ENCODE measurements at places on chromosomes 5 and 9.

DNA sequence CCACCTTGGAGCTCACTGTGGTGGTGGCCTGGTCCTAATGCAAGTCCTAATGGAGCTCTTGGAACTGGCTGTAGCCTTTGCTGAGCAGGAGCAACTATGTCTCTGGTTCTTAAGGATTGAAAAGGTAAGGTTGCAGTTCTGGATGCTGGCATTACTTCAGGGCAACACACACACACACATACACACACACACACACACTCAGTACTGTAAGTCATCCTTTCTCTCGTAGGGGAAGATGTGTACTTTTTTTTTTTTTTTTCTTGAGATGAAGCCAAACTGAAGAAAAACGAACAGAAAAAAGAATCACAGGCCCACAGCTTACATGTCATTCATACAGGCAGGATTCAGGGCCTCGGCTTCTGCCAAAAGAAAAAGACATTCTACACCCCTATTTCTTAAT, 81.1 kb upstream of the RPS23 start:
- no peak for DNase-seq

GRCh38 chr5:132202711-132203463, 24.8 kb downstream of the P4HA2 start:
- peak; percentile 58 for DNase-seq

- no peak for DNase-seq
Measured at GRCh38 chr5:150606476-150606875, 34.0 kb upstream of the SYNPO start.

- DNase-seq = peak; percentile 71
Measured at GRCh38 chr9:136769710-136770191, 5.4 kb upstream of the LCN15 start.

DNA sequence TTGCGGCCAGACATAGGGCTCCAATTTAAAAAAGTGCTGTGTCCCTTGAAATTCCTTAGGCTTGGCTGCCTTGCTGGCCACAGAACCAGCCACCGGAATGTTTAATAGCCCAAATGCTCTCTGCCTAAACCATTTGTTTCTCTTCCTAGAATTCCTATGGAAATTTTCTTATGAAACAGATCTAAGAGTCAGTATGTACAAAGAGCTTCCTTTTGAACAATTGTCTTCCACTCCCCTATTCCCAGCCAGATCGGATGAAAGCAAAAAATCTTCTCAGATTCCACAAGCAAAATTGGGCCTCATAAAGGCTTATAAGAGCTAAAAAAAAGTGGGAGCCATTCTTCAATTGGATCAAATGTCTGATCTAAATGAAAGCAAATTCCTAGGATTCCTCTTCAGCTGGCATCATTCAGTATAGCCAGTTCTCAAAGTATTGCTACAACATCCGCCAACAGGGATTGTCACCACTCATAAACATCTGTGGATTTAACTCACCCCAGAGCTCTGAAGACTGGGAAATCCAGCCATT, 104.3 kb downstream of the CEMIP2 start:
- no peak for DNase-seq

DNA sequence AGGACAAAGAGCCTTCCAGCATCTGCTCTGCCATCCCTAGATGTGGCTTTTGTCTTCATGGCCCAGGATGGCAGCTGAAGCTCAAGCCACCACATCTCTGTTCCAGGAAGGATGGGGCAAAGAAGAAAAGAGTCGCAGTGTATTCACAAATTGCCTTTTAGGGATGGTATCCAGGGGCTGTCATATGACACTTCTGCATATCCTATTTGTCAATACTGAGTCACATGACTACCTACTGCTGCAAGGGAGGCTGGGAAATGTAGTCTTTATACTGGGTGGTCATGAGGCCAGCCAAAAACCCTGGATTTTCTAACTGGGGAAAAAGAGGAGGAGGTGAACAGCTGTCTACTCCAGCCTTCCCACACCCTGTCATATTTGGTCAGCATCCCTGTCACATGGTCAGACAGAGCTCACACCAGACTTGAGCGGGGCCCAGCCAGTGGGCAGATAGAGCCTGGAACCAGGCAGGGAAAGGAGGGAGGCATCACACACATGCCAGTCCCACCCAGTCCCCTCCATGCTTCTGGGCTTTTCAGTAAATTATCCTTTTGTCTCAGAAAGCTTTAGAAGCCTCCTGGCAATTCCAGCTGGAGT, 52.0 kb downstream of the OLFM1 start:
- no peak for DNase-seq
